Tibial artery (tissue), 4 donors: ENCODE measurements at places on chromosomes 2 and 18.
A peak's percentile ranks its signal among the peaks of the same experiment; 100 is the strongest.

GRCh38 chr2:224887141-224887540, 155.1 kb downstream of the DOCK10 start:
- no peak for DNase-seq

DNA sequence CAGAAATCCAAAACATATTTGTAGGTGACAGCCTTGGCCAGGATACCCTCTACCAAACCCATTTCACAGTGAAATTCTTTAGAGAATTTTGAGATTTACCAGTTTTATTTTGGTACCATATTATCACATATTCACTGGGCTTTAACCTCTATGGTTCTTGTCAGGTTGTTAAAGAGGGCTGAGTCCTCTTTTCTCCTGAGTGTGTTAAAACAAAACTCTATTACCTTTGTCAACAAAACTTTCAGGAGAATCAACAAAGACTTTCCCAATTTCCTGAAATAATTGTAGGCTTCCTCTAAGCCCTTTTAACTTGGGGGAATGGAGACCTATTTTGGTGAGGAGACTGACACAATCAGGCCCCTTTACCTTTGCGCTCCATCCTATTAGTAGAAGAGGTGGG, 155.2 kb downstream of the TRABD2A start:
- no peak for DNase-seq

DNA sequence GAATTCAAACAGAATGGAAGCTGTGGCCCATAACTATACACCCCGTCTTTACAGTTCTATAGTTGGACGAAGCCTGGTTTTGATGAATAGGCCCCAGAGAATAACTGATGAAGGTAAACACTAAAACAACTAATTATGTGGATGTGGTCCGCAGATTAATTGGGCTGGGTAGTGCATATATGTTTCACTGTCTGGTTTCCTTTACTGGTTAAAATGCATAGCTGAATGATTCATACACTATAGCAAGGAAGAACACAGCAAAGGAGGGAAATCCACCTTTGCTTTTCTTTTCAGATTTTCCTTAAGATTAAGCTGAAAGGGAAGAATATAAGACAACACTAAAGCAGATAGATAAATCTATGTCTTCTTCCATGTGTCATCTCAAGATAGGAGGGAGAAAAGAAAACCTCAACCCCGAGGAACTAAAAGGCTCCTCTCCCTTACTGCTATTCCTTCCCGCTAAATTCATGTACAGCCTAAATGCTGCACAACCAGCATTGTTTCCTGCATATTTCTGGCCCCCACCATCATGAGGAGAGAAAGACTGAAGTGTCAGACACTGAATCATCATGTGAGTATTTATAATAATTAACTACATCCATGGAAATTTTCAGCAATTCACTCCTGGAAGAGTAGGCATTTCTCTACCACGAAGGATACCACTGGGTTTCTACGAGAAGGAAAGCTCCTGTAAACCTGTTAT, 297.1 kb upstream of the CCDC68 start:
- DNase-seq = no peak

DNA sequence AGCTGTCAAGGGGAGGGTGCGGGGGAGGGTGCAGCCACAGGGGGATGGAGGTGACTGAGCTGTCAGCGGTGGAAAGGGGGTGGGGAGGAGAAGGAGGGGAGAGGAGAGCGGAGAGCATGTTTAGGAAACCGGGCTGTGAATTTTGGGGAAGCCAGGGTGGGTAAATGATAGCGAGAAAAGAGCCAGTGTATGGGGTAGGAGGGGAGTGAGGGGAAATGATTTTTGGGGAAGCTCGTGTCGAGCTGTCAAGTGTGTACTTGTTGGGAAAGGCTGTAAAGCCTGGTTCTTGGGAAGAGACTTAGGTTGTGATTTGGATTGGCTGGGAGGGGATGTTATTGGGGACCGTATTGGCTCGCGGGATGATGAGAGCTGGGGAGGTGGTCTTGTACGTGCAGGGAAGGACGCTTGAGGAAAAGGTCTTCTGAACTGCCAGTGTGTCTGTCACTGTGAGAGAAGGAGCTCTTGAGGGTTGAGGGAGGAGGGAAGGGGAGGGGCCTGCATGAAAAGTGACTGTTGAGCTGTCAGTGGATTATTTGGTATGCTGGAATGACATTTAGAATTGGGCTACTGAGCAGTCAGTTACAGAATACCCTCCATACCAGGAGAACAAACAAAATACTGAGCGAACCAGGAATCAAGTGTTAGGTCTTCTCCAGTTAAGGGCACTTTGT, 1.0 kb downstream of the UBR3 start:
- peak; percentile 52 for DNase-seq

GRCh38 chr18:79367989-79368388, 27.7 kb upstream of the NFATC1 start:
- no peak for DNase-seq

DNA sequence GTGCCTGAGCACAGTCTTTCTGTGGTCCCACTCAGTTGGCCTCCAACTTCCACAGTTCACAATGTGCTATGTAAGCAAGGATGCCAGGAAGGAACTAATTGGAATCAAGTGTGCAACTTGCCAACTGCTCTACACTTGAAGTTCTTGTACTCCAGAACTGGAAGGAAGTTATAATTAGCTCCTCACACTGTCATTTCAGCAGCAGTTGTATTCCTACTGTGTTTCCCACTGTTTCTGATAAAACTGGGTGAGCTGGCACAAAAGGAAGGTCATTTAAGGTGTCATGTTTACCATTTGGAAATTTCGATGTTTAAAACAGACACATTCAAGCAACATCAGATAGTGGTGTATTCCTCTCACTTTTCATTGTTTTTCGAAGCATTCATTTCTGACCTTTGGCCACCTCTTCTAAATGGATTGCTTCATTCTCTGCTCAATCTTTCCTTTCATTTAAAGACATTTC, 84.2 kb downstream of the ANTXR1 start:
- no peak for DNase-seq

DNA sequence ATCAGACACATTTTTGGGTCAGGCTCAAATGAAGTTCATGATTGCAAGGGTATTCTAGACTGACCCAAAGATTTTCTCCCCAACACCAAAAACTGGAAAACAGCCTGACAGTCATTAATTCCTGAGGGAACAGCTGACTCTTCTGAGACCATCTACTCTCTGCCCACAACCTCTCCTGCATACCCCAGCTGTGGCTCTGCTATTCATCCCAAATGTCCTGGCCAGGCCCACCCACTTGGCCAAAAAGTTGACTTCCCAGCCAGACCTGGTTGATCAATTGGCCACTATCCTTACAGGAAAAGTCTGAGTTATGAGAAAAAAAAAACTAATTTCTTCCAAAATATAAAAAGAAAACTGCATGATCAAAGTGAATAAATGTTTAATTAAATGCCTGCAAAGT, 103.8 kb upstream of the ST3GAL5 start:
- DNase-seq = no peak

- DNase-seq = no peak
Measured at GRCh38 chr18:9055185-9055584, 47.3 kb upstream of the NDUFV2 start.

GRCh38 chr18:47179520-47179919, 3.4 kb upstream of the IER3IP1 start:
- DNase-seq = no peak

DNA sequence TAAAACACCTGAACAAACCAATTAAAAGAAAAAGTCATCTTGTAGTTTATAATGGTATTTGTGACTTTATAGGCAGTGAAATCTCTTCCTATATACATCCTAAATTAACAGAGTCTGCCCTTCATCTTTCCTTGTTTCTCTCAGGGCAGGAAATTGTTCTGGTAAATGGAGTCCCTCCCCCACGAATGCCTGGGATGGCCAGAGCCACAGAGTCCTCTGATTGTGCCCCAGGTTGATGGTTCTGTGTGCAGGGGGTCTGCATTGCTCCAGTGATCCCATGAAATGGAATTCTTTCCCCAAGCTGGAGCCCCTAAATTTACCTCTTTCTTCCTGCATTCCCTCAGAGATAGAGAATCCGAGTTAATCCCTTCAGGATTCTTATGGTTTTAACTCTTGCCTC, 155.5 kb downstream of the MTX2 start:
- DNase-seq = no peak

DNA sequence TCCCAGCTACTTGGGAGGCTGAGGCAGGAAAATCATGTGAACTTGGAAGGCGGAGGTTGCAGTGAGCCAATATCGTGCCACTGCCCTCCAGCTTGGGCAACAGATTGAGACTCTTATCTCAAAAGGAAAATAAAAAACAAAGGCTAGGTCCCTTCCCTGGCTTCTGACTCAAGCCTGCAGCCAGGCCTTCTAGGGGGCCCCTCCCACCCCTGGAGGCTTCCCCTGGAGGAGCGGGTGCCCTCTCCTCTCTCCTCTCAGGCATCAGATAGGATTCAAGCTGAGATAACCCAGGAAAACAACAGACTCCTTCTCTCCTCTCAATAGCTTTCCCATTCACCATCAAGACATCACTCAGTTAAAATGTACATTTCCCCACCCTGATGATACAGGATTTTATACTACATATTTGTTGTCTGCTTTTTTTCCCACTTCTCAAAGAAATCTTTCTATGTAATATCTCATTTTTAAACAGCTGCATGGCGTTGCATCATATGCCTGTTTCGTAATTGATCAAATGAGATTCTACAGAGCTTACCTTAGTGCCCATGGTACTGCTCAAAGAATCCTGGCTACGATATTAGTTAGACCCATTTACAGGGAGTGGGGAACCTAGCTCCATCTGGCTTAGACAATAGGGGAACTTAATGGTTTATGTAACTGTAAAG, 20.6 kb upstream of the C2orf72 start:
- DNase-seq = no peak

- no peak for DNase-seq
Measured at GRCh38 chr2:216603010-216603883, 30.0 kb upstream of the IGFBP2 start.

GRCh38 chr2:33160191-33160590, 213.4 kb downstream of the LTBP1 start:
- DNase-seq = no peak

DNA sequence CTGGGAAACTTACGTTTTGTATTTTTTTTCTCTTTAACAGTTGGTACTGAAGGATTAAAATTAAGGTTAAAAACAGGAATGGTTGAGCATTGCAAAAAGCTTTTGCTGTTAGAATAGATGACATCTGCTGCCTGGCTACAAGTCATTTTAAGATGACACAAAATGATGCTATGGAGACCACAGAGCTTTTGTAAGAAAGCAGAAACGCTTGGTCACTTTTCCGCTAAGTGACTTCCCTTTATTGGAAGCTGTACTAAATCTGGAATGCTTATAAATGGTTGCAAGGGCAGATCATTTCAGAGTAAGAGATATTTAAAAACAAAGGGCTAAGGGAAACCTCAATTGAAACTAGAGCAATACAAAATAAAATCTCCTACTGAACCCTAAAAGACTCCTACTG, 544.0 kb downstream of the STK39 start:
- no peak for DNase-seq

GRCh38 chr2:192216336-192216735, 21.6 kb upstream of the TMEFF2 start:
- DNase-seq = no peak

GRCh38 chr2:96114546-96114902, 1.8 kb downstream of the ADRA2B start:
- no peak for DNase-seq

- DNase-seq = no peak
Measured at GRCh38 chr18:47174545-47175116, 1.5 kb downstream of the IER3IP1 start.

GRCh38 chr2:170227951-170228350, 50.0 kb downstream of the MYO3B start:
- DNase-seq = no peak

- DNase-seq = no peak
Measured at GRCh38 chr18:13290856-13291271, 72.3 kb downstream of the LDLRAD4 start.

DNA sequence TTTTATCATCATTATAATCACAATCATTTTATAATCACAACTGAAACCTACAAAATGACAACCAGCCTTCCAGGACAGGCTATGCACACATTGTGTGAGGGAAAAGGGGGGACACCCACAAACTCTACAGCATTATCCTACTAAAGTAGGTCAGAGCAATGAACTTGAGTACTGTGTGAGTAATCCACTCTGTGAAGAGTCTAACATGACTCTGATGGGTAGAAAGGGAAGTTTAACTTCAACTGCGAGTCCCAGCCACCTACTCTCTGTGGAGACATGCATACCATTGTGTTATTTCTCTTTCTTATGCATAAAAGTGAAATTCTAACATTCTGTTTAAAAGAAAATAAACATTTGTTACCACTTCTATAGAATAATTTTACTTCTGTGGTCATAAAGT, 177.9 kb downstream of the ZNF516 start:
- no peak for DNase-seq

GRCh38 chr18:78713726-78714125, 265.9 kb upstream of the SALL3 start:
- peak; percentile 42 for DNase-seq

GRCh38 chr2:229714736-229715541, 584 bp upstream of the DNER start:
- no peak for DNase-seq

DNA sequence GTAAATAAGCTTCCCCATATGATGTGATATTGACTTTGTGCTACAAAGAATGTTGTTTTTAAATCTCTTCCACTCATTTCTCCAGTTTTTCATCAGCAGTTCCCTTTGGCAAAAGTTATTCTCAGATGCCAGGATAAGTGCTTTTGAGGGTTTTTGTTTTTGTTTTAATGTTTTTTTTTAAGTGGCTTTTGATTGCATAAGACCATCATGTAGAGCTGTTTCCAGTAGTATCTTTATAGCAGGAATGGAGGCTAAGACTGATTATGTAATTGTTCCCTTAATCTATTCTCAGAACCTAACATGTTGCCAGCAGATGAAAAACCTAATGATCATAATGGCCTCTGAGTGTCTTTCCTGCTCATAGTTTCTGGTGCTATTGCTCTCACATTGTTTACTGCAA, 77.9 kb downstream of the CABLES1 start:
- DNase-seq = no peak

DNA sequence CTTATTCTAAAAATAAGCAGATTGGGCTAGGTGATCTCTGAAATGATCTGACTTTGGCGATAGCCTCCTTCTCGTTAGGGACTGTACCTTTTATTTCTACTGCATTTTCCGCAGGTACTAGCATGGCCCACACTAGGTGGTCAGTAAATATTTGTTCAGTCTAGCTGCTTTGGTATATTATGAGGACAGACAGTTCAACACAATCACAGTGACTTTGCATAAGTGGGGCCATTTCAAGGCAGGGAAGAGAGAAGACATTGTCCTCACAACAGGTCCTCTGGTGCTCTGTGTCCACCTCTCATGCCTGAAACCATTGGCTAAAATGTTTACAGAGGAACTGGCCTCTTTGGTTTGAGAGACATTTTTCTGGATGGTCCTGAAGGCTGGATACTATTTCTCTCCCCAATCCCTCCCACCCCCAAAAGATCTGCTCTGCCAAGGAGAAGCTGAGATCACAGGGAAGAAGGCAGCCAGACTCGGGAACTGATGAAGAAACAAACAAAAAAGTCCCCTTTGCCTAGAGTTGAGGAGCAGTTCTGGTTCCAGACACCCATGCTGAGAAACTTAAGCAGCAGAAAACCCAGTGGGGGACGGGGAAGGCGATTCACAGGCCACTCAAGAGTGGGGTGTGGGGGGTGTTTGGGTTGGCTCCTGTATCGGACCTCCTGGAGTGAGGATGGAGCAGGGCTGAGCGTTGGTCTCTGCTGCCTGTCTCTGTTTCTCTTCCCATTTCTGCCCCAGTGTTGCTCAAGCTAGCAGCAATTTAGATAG, 2.9 kb upstream of the TNP1 start:
- DNase-seq = no peak
